ENCODE measurements at places on chromosomes 3 and 15. TPM values are rescaled to one million over a fixed set of nuclear protein-coding genes. Genes with fewer than 3 reads are reported as not detected.

Gene ITGA11
- not detected for total RNA-seq

Gene ALPK3
- 0.13 TPM for total RNA-seq

Gene SHC4
- 0.51 TPM for total RNA-seq

Gene ENTPD3
- total RNA-seq, result 0.44 TPM

Gene CHST13
- total RNA-seq, result not detected

Gene LXN
- 0.34 TPM for total RNA-seq

Gene ATP13A5
- total RNA-seq, result not detected

Gene JAGN1
- 57.2 TPM for total RNA-seq

Gene CFAP91
- total RNA-seq, result not detected

Gene IL17RB
- 1.2 TPM for total RNA-seq

Gene MEIS2
- total RNA-seq, result 34.9 TPM

Gene GPR87
- total RNA-seq, result not detected

Gene CKMT1A
- total RNA-seq, result 8.3 TPM

Gene CRYGS
- 1.6 TPM for total RNA-seq

Gene MYL3
- not detected for total RNA-seq

Gene LMOD3
- total RNA-seq, result not detected

Gene TMC3
- total RNA-seq, result not detected

Gene GRIP2
- total RNA-seq, result not detected

Gene CP
- 0.75 TPM for total RNA-seq

Gene P3H2
- total RNA-seq, result 0.40 TPM

Gene ACOX2
- not detected for total RNA-seq

Gene AGBL1
- not detected for total RNA-seq

Gene GASK1A
- not detected for total RNA-seq

Gene LDHAL6B
- total RNA-seq, result not detected

Gene RHOV
- 1.9 TPM for total RNA-seq

Gene ADAMTSL3
- total RNA-seq, result 0.09 TPM

Gene STT3B
- 114 TPM for total RNA-seq

Gene MUC4
- 0.11 TPM for total RNA-seq

Gene CCR1
- not detected for total RNA-seq

Gene SNRK
- total RNA-seq, result 11.5 TPM

Gene ERC2
- 0.16 TPM for total RNA-seq

Gene SCN11A
- not detected for total RNA-seq

All from K562 (cell line).